ENCODE measurements at places on chromosomes 13 and 19.

- no peak for DNase-seq
These were observed 146.8 kb upstream of the TSHZ3 start for GRCh38 chr19:31496076-31496475.

DNA sequence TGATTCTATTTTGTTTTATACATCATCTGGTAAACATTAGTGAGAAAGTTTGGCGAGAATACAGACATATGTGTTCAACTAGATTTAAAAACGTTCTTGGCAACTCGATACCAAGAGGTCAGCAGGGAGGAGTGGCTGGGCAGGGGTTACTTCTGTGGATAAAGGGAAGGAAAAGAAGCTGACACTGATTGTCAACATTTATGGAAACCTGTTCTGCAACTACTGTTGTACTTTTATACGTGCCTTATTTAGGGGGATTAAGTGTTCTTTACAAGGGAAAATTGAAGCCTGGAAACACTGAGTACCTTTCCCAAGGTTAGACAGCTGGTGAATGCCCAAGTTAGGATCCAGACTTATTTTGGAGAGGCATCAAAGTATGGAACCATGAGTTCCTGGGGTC is 65.0 kb downstream of the MTUS2 start:
- DNase-seq = no peak

DNA sequence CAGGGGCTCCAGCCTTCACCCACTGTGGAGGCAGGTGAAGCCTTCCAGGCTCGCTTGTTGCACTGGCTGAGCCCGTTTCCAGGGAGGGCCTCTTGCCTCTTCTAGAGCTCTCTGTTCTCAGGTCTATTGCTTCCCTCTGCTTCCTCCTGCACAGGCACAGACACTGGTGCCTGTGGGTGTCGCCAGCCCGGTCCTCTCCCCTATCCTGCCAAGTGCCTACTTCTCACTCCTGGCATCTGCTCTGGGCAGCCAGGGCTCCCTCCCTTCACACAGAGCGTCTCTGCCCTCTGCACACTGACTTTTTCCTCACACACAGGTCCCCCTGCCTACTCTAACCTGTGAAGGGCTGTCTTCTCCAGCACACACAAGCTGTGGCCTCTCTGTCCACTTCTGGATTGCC is 60.3 kb downstream of the SLC7A9 start:
- DNase-seq = peak; percentile 45

DNA sequence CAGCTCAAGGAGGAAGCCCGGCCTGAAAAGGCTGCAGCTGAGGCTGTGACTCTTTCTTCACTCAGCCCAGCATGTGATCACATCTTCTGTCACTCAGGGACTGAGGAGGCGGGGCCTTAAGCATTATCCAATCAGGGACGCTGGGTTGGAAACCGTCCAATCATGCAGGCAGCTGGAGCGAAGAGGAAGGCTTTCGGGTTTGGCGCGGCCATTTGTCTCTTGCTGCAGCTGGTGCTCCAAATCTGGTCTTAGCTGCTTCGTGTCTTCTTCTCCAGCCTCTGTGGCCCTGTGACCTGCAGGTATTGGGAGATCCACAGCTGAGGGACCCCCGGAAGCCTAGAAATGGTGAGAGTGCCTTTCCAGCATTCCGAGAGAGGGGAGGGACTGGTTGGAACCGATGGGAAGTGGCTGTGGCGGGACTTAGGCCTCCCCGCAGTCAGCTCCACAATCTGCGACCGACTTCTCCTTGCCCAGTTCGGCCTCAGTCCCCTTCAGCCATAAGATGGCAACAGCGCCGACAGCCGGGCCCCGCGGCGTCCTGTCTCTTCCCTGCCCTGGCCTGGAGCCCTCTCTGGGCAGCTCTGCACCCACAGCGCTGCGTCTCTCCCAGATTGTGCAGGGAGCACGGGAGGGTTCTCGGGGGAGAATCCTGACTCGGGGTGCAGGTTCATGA is at the start of gene ZNF90:
ZNF90 (plus strand) TSS at position 210 of the 673 bp plus-strand sequence; CDS start at position 343, 133 bp downstream.
- DNase-seq = peak; percentile 99

- no peak for DNase-seq
These were observed 68.2 kb downstream of the LRCH1 start for GRCh38 chr13:46621133-46621532.

DNA sequence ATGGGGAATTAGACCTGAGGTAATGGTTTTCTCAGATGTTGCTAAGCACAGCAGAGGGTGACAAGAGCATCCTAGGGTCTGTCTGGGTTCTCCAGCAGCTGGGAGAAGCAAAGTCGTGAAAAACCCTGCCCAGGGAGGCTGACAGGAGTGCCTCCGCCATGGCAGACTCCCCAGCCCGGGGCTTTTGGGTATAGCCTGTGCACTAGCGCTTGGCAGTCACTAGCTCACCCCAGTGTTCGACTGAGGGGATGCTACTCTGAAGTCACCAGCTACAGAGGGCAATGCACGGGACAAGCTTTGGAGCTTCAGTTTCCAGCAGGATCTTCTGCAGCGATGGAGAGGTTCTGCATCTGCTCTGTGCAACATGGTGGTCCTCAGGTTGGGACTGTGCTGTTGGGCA is 87.5 kb downstream of the ING1 start:
- DNase-seq = no peak

GRCh38 chr13:89923736-89924135 is 1423.8 kb upstream of the MIR17HG start:
- no peak for DNase-seq

GRCh38 chr19:2010135-2010668 is 5.3 kb downstream of the BTBD2 start:
- no peak for DNase-seq

GRCh38 chr19:33906578-33907335 is 110.1 kb downstream of the KCTD15 start:
- no peak for DNase-seq

DNA sequence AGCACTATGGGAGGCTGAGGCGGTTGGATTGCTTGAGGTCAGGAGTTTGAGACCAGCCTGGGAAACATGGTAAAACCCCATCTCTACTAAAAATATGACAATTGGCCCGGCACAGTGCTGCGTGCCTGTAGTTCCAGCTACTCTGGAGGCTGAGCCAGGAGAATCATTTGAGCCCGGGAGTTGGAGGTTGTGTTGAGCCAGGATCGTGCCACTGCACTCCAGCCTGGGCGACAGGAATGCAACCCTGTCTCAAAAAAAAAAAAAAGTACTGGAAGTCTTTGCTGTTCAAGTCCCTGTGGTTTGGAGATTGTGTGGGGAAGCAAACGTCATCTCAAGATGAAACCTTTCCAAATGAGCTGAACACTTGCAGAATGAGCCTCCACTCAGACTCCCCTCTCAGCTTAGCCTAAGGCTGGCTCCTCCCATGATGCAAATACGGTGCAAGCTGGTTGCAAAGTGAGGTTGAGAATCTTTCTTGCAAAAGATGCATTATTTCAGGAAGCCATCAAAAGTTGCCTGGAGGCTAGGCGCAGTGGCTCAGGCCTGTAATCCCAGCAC is 46.2 kb downstream of the MYO9B start:
- DNase-seq = no peak

- DNase-seq = no peak
These were observed 4.2 kb upstream of the TNPO2 start for GRCh38 chr19:12727745-12728433.

Measured in NCI-H2029 (cell line).